ENCODE measurements at places on chromosomes 4 and X.

GRCh38 chr4:108965016-108965415, 202.2 kb upstream of the ETNPPL start:
- no peak for DNase-seq

DNA sequence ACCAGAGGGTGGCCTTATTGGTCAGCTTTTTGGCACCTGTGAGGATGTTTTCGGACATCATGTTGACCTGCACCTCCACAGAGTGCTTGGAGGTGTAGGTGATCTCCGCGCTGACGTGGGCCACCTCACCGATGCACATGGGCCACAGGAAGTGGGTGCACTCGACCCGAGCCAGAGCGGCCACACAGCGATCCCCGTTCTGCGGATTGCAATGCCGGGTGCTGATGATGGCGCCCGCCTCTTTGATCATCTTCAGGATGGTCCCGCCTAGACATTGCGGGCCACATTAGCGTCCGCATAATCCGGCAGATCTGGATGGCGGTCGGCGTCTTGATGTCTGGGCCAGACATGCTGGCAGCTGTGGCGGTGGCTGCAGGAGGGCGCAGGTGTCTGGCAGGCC, 12.9 kb upstream of the N4BP2 start:
- DNase-seq: no peak

DNA sequence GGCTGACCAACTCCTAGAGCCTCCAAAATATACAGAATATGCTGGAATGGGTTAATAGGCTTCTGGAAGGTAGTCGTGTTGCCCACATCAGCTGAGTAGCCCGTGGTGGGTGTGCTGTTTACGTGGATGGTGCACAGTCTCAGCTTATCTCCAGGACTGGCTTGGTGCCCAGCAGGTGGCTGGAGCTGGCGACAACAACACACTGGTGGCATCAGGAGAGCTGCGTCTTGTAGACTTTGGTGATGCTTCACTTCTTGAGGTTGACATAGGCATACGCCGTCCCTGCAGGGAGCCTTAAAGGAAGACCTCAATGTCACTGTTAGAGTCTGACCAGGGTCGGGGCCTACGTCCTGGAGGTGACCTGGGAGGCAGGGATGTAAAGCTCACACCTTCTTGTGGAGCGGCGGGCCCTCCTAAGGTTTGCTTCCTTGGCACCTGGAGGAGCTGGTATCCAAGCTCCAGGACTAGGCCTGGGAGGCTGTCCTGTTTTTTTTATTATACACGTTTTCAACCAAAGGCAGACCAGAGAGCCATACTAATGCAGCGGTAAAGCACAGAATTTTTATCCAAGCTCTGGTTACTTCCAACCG, 26.5 kb upstream of the RBMX start:
- DNase-seq: no peak

DNA sequence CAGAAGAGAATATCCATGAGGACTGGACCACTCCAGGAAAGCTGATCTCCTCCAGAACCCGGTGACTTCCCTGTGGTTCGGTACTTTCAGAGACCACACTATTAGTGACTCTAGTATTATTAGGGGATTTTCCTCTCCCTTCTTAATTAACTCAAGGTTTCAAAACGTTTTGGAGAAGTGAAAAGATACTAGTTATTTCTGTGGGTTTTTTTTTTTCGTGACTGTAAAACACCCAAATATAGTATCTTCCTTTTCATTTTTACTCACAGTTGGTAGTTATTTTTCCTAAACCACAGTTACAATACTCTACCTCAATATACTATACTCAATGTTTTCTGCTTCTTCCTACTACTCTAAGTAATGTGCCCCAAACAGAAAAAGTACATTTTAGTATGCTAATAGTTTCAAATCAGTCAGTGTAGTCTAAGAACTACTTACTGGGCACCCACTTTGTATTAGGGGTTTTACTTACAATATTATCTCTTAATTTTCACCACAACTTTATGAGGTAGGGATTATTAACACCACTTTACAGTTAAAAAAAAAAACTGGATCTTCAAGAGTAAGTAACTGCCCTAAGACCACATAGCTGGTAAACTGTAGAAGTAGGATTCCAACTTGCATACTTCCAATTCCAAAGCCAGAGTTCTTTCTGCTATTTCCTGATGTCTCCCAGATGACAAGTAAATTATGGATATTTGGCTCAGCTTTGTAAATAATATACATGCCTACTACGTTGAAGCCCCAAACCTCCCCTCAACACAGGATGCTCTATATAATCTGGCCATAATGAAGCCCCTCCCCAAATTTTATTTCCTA, 45.0 kb downstream of the SLC9A7 start:
- DNase-seq: no peak

DNA sequence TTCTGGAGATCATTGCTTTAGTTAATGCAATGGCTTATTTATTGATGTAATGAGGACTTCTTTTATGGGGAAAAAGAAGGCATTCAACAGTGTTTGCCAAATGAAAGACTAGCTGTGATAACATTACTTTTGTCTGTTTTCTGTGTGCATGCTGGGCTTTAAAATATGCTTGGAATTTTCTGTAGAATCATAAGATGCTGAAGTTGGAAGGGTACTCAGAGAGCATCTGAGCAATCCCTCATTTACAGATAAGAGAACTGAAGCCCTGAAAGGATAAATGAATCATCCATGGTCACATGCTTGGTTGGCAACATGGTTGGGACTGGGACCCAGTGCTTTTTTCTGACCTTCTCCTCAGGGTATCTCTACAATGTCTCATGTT, 31.4 kb upstream of the PITX2 start:
- no peak for DNase-seq

GRCh38 chrX:15207384-15207783, 62.5 kb downstream of the ASB9 start:
- peak; percentile 16 for DNase-seq

DNA sequence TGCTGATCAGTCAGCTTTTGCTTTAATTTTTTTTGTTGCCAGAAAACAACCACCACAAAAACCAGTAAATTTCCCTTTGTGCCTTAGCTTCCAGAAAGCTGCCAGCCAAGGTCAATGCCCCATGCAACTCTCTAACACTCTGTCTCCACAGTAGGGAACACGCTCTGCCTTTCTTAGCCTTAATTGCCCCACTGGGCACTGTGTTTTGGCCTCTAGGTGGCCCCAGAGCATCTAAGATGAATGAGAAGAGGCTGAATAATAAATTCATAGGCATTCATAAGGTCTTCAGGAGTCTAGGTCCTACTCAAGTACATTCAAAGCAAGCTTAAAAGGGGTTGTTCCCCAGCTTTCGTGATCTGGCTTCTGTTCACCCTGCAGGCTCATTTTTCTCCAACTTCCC, 57.7 kb upstream of the PASD1 start:
- peak; percentile 44 for DNase-seq

All from PC-3 (cell line).